ENCODE measurements at places on chromosomes 4 and X.

- no peak for DNase-seq
These were observed 31.6 kb downstream of the SYNPO2 start for GRCh38 chr4:118920247-118920646.

DNA sequence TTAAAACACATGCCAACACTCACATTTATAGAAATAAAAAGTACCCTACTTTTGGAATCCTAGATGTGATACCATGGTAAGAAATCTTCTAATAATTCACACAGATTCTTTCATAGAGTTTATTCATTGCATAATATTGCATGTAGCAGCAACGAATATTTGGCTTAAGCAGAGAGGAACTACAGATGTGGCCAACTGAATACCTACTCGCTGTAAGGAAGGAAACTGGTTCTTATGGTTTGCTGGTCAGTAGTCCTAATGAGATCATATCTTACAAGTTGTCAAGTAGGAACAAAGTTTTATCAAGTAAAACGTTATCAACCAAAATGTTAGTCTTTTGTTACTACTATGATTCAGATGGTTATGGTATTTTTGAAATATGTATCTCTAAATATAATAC is 996.1 kb downstream of the PDHA2 start:
- DNase-seq: no peak

GRCh38 chrX:69287095-69287494 is 121.8 kb upstream of the PJA1 start:
- no peak for DNase-seq

GRCh38 chr4:3200423-3201090 is 48.4 kb upstream of the MSANTD1 start:
- DNase-seq: no peak

DNA sequence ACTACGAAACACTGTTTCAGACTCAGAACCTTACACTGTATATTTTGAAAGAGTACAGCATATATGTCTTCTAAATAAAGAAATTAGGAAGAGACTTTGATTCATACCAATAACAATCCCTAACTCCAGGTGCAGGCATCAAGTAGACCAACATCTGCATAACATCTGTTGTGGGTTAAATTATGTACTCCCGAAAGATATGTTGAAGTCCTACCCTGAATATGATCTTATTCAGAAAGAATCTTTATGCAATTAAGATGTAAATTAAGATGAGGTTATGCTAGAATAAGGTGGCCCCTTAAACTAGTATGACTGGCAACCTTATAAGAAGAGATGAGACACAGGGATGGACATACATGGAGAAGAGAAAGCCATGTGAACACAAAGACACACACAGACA is 117.9 kb downstream of the INPP4B start:
- no peak for DNase-seq

DNA sequence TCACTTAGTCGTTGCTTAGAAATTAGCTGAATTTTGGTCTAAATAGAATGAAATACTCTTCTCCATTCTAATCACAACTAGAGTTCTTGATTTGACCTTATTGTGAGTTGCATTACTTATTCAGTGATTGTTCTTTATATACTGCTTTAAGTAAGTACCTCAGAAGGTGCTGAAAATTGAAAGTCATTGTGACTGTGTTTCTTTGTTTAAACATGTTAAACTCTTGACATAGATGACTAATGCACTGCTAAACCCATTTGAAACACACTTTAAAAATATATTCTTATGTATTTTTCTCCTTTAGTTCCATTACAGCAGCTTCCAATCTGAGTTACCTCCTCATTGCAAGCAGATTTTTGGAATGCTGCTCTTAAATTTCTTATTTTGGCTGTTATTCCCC is 9.1 kb downstream of the TSPAN7 start:
- no peak for DNase-seq

- DNase-seq: no peak
These were observed 180.8 kb downstream of the FRMPD4 start for GRCh38 chrX:12319003-12319519.

- DNase-seq: no peak
These were observed 40.1 kb upstream of the SCML1 start for GRCh38 chrX:17697191-17697590.

- no peak for DNase-seq
These were observed 17.8 kb downstream of the ANOS1 start for GRCh38 chrX:8714164-8714563.

DNA sequence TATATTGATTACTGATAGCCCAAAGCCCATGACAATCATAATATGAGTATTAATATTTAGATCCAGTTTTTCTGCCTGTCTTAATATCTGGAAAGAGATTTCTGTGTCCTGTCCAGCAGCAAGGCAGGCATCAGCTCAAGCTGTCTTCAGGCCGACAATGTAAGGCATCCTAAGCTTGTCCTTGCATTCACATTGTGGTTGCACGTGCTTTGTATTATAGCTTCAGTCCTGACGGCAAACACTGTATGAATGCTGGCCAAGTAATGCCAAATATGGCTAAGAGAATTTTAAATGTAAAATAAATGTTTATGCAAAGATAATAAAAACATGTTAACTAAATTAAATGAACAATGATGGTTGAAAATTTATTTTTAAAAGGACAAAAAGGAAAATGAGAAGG is 255.7 kb upstream of the RPS6KA3 start:
- no peak for DNase-seq

DNA sequence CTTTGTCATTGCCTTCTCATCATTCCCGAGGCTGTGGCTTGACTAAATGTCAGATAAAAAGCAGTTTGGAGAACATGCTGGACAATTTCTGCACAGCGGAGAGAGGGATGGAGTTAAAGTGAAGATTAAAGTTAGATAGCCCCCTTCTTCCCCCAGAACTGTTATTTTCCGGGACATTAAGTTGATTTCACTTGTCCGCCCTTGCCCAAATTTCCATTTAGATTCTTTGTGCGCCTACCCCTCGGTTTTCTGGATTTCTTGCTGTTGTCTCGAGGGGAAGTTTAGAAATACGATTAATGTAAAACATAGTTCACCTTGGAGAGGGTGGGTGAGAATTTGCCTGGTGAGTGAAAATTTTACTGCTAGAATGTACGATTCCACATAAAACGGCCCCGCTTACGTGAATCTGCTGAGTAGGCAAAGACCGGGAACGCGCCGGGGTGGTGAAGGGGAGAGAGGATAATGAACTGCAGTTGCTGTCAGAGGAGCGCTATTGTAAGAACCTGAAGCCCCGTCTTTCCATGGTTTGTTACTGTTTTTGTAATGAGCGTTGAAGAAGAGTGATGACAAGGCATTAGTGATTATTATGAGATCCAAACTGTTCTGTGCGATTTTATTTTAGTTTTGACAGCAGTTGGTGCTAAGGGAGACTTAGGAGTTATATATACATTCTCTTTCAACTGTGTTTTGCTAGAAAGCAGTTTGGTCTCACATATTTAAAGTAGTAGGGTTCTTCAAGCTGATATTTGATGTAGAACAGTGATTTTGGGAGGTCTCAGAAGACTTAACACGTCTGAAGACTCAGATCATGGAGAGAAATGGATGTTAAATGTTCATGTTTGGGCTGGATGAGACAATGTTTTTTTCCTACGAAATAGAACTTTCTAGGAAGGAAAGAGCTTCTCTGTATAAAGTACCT is 73.0 kb downstream of the AFF1 start:
- DNase-seq: peak; percentile 54

DNA sequence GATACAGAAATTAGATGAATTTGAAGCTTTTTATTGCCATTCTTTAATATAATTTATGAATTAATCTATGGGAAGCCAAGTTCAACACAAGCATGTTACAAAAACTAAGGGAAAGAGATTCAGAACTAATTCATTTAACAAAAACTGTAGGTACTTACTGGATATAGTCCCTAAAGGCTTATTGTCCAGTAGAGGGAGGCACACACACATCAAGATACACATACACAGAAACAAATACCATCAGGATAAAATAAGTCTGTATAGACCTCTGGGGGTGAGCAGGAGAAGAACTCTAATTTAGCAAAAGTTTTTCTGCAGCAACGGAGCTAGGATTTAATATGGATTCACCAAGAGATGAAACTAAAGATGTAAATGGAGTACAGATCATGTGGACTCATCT is 83.0 kb upstream of the IL13RA1 start:
- DNase-seq: no peak

DNA sequence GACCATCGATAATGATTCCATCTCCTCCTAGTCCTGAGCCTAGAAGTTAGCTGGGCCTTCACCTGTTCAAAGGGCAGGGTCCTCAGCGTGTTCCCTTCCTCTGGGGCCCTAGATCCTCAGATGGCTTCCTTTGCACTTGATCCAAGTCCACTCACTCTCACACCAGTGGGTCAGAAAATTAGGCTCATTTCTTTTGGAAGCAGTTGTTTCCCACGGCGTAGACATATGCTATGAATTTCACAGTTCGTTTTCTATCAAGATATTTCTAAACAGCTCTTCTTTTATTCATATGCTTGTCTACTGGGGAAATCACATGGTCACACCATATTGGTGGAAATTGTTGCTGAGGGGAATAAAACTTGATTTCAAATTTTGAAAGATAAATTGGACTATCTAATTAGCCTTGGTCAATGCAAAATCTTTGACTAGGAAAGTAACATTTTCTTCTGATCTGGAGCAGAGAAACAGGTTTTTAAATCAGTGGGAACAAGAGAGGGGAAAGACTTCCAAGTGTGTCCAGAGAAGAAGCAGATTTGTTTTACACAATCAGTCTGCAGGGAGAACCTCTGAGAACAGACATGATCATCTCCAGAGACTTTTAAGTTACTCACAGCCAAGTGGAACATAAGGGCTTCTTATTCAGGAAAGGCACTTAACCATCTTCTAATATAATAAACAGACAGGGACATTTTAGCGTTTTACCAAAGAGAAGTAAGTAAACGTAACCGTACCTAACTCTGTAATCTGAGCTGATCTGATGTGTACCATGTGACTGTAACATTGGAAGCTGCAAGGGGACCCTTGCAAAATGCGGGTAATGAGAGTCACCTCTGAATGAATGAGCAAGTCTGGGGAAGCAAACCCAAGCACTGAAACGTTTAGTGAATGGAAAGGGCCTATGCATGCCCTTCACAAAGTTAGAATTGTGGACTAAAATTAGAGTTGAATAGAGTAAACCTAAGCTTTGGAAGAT is 455.7 kb upstream of the FAT1 start:
- no peak for DNase-seq

DNA sequence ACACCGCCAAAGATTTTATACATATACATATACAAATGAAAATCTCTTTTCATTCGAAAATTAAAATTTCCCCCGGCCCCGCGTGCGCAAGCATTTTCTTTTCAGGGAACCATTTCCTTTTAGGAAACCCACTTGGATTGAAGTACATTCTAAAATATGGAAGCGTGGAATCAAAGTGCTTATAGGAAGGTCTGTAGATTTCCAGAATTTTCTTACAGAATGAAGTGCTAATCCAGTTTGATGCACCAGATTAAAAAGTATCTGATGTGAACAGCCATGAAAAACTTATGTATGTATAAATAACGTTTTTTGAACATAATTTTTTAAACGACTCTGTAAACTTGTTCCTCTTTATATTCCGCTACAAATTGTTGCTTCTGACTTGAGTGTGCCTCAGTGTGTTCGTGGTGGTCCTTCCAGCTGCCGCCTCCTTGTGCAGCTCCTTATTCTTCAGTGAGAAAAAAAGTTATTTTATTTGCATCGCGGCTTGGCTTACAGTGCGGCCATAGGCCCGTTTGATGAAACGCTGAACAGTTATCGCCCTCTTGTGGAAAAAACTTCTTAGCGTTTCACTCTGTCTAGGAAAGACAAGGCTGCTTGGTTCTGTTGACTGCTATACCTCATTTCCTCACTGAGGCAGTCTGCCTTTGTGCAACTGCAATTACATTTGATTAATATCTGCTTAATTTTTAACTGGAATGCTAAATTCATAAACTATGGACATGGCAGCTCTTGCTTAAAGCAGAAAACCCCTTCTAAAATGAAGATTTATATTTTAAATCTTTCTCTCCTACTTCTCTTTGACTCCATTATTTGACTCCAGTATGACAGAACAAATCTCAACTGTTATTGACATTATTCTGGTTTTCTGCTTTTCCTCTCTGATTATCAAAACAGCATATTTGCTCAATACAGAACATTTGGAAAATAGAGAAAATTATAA is 4.7 kb upstream of the NKX6-1 start:
- DNase-seq: peak; percentile 63

GRCh38 chr4:150585611-150586010 is 3.7 kb downstream of the MAB21L2 start:
- DNase-seq: no peak

DNA sequence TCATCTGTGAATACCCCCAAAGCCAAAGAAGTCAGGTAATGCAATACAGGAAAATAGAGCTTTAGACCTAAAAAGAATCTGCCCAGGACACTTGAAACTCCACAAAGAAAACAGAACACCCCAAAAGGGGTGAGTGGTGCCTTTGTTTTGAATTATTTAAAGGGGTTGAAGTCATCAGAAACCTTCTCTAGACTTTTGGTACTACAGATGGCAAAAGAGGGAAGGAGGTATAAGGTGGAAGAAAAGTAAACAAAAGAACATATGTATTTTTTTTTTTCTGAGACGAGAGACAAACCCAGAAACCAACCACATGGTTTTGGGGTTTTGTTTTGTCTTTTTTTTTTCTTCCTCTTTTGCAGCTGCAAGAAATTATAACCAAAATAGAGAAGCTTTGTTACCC is 1477.8 kb downstream of the C4orf33 start:
- no peak for DNase-seq

GRCh38 chr4:182918791-182919302 is 1.7 kb upstream of the DCTD start:
- DNase-seq: peak; percentile 56

DNA sequence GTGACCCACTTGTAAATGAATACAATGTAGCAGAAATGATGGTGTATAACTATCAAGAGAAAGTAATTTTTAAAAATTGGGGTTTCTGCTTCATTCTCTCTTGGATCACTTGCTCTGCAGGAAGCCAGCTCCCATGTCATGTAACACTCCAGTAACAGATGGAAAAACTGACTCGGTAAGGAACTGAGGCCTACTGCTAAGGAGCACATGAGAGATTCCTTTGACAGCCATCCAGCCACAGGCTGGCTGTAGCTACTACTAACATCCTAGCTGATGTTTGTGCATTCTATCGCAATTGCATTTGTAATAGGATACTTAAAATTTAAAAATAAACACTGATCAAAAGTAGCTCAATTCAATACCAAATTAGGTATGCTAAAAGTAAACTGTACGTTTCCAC is 102.3 kb upstream of the MAB21L2 start:
- no peak for DNase-seq

- peak; percentile 87 for DNase-seq
These were observed at the start of gene CD99 for GRCh38 chrX:2690856-2691542. Gene CD99, plus strand, starts transcription at chrX:2691295. Its CDS starts 66 bp downstream, at chrX:2691361.

- no peak for DNase-seq
These were observed 1904.9 kb downstream of the PCDH7 start for GRCh38 chr4:32624943-32625603.

DNA sequence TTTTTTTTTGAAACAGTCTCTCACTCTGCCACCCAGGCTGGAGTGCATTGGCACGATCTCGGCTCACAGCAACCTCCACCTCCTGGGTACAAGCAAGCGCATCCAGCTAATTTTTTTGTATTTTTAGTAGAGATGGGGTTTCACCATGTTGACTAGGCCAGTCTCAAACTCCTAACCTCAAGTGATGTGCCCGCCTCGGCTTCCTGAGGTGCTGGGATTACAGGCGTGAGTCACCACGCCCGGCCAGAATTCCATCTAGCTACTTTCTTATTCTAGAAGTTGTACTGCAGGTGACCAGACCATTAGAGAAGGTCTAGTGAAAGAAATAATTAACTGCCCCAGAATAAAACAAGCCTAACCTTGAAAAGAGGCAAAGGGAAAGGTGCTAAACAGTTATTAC is 2.3 kb downstream of the LRBA start:
- no peak for DNase-seq

GRCh38 chr4:84879651-84880200 is 86.8 kb downstream of the WDFY3 start:
- no peak for DNase-seq

- DNase-seq: no peak
These were observed 622.4 kb downstream of the BCOR start for GRCh38 chrX:39475372-39475771.
